ENCODE measurements at places on chromosomes 7 and 10.

DNA sequence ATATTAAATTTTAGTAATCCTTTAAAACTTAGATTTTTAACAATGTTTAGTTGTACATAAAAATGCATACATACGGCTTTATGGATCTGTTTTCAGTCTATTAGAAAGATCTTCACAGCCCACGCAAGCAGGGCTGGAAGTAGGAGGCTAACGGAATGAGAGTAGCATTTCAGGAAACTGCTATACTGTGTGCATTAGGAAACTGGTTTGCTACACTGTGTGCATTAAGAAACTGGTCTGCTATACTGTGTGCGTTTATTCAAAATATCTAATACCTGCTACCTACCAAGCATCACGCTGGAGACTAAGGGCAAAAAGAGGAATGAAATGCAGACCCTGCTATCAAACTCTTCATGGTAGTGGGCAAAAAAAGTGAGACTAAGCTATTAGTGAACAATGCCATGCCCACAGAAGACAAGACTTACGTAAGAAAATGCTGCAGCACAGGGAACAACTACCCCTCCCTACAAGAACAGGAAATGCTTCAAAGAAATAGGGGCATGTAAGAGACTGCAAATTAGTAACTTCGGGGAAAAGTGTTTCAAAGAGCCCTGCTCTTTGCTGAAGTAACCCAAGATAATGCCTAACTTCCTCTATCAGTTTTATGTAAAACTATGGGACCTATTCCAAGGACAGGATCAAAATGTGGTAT lies 11.3 kb downstream of the RAB11FIP2 start:
- no peak for DNase-seq
- H3K4me1 ChIP-seq: peaks cover 17% of the 10 kb centered on the region
- no peaks in the 10 kb centered on the region for H3K36me3 ChIP-seq
- no peaks in the 10 kb centered on the region for H3K27me3 ChIP-seq

- no peak overlapping the region for H3K27ac ChIP-seq
- H3K36me3 ChIP-seq: no peaks in the 10 kb centered on the region
- no peak for DNase-seq
- no peaks in the 10 kb centered on the region for H3K4me1 ChIP-seq
- H3K4me3 ChIP-seq: no peak overlapping the region
These were observed 278.6 kb downstream of the ARHGAP12 start for GRCh38 chr10:31650010-31650409.

- no peaks in the 10 kb centered on the region for H3K27me3 ChIP-seq
- H3K4me1 ChIP-seq: peaks cover 32% of the 10 kb centered on the region
- H3K4me3 ChIP-seq: no peak overlapping the region
- no peaks in the 10 kb centered on the region for H3K36me3 ChIP-seq
- DNase-seq: no peak
These were observed 14.5 kb downstream of the TTYH3 start for GRCh38 chr7:2646336-2646679.

DNA sequence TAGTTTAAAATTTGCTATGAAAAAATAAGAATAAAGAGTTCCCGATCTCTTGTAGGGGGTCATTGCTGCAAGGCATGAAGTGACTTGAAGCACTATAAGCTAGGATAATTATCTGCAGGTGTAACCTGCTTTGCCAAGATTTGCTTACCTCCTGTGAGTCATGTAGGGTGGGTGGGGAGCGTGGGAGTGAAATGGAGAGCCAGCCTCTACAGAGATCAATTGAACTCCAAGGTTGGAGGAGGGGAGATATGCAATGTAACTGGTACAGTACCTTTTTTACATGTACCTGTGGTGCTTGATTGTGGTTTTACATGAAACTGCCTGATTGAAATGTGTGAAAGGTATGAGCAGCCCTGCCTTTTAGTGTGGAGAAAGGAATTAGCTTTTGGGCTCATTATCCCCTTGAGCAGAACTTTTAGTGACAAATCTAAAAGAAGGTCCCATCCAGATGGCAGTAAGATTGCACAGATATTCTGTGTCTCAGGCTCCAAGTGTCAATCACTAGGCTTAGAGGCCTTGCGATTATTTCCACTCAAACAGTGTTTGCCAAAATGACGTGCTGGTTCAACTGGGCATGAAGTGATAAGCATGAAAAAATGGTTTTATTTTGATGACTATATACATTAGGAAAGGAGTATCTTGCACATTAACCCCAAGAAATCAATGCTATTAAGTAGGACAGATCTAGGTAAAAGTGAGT lies 138.6 kb upstream of the GRB10 start:
- H3K27ac ChIP-seq: no peak overlapping the region
- no peaks in the 10 kb centered on the region for H3K4me1 ChIP-seq
- no peaks in the 10 kb centered on the region for H3K36me3 ChIP-seq
- H3K4me3 ChIP-seq: no peak overlapping the region

- no peaks in the 10 kb centered on the region for H3K27me3 ChIP-seq
- no peak overlapping the region for H3K27ac ChIP-seq
- H3K36me3 ChIP-seq: peaks cover 4% of the 10 kb centered on the region
- peaks cover 8% of the 10 kb centered on the region for H3K4me1 ChIP-seq
These were observed 5.8 kb downstream of the ZNF212 start for GRCh38 chr7:149245244-149245643.

All from T-cell (primary cell).